Activated CD4-positive, alpha-beta T cell treated with anti-CD3 and anti-CD28 coated beads for 4 hours (primary cell): ENCODE measurements at places on chromosomes 3 and 15.

- no peak for DNase-seq
Observed at GRCh38 chr3:187728248-187728647, 17.0 kb downstream of the BCL6 start.

GRCh38 chr15:38076786-38077185 is 142.3 kb downstream of the TMCO5A start:
- DNase-seq = no peak

DNA sequence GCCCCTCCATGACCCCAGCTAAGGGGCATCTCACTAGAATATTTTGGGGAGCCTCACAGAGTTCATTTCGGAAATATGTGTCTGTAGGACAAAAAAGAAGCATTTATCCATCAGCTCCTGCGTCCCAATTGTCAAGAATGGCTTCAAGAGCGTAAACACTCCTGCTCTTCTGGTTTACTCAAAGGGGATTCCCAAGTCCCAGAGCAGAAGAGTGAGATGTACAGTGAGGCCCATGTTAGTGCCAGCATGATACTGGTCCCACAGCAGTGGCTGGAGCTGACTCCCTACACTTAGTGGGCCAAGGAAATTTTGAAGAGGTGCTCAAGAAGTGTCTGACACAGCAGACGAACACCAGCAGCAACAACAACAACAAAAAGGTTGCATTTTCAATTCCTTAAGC is 34.9 kb upstream of the ARL8B start:
- DNase-seq = no peak

DNA sequence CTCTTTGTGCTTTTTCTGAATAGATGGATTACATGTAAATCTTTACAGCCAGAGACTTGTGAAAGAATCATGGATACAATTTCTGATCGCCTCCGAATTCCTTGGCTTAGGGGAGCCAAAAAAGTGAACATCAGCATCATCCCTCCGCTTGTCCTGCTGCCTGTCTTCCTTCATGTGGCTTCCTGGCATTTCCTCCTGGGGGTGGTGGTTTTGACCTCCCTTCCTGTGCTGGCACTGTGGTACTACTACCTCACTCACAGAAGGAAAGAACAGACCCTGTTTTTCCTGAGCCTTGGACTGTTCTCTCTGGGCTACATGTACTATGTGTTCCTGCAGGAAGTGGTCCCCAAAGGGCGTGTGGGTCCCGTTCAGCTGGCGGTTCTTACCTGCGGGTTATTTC is 5.9 kb downstream of the ZDHHC23 start:
- no peak for DNase-seq

- DNase-seq = no peak
Observed at GRCh38 chr3:160226026-160226907, 1.0 kb downstream of the C3orf80 start.

DNA sequence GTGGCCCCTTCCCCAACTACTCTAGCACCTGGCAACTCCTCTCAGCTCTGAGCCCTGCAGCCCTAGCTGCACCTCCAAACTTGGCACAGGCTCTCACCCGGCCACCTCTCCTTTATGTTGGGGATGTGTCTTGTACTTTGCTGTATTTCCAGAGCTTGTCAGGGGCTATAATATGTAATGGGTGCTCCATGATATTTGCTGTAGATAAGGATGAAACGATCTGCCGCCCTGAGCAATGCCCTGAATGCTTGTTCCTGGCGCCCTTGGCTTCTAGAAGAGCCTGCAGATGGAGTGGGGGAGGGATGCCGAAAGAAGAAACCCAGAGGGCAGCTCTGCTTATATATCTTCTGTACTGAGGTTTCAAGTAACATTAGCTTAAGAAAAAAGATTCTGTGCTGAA is 35.9 kb upstream of the ZBTB38 start:
- no peak for DNase-seq

DNA sequence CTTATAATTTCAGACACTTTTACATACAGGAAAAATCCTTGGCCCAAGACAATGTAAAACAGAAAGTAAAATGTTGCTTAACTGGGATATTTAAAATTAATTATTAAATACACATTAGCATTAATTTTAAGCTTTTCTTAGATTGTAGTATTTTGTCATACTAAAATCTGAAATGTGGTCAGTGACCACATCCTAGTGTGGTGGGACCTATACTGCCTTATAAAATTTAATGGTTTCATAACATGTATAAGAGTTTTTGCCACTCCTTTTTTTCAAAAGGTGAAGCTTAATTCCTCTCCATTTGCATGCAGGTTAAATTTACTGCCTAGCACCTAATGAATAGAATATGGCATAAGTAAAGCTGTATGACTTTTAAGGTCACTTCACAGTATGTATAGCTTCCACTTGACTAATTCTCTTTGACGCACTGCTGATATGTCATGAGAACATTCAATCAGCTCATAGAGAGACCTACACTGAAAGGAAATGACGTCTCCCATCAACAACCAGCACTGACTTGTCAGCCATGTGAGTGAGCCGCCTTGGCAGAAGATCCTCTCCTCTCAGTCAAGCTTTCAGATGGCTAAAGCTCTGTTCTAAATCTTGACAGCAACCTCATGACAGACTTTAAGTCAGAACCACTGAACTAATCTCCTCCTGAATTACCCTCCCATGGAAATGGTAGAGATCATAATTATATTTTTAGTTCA is 847.8 kb downstream of the SI start:
- DNase-seq = no peak

GRCh38 chr15:28944286-28944685 is 58.5 kb downstream of the APBA2 start:
- no peak for DNase-seq

GRCh38 chr3:106715286-106715685 is 662.0 kb upstream of the CCDC54 start:
- DNase-seq = no peak

GRCh38 chr3:8822141-8822540 is 52.7 kb upstream of the OXTR start:
- no peak for DNase-seq

DNA sequence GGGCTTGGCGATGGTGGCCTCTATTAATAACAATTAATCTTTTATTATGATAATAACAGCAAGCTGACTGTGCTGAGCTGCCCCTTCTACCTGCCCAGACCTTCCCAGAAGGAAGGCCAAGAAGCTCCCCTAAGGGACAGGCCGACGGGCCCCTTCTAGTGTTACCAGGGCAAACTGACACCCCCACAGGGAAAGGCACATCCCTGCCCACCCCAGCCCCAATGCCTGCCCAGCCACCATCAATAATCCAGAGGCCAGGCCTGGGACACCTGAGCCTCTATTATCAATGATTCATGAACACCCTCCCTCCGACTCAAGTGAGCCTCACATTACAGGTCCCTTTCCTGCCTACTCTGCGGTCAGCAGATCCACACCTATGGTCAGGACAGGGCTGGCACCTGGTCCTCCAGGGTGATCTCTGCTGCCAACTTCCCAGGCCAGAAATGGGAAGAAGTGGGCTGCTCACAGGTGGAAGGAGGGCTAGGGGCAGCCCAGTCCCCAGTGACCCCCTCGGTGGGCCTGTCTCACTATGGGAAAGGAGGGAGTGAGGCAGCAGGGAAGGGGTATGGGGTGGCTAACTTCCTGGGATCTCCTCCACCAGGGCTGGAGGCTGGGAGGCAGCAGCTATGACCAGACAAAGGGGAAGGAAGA is 1.8 kb downstream of the TWF2 start:
- DNase-seq = no peak

GRCh38 chr15:72732086-72732485 is 46.1 kb downstream of the BBS4 start:
- no peak for DNase-seq

DNA sequence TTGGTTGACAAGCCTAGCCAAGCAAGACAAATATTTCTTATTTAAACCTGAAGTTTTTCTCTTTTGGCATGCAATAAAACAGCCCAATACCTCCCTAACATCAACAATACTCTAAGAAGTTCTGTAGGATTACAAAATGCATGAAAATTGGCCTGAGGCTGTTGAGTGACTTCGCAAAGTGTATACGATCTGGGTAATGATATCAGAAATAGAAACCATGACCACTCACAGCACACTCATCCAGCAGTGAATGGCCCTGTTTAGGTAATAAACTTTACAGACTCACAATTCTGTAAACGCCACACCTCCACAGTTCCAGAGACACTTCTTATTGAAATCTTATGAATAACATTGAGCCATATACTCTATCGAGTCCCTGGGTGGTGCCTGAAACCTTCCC is 83.0 kb upstream of the NAALADL2 start:
- no peak for DNase-seq

GRCh38 chr3:176439729-176440128 is 757.6 kb downstream of the TBL1XR1 start:
- DNase-seq = no peak

DNA sequence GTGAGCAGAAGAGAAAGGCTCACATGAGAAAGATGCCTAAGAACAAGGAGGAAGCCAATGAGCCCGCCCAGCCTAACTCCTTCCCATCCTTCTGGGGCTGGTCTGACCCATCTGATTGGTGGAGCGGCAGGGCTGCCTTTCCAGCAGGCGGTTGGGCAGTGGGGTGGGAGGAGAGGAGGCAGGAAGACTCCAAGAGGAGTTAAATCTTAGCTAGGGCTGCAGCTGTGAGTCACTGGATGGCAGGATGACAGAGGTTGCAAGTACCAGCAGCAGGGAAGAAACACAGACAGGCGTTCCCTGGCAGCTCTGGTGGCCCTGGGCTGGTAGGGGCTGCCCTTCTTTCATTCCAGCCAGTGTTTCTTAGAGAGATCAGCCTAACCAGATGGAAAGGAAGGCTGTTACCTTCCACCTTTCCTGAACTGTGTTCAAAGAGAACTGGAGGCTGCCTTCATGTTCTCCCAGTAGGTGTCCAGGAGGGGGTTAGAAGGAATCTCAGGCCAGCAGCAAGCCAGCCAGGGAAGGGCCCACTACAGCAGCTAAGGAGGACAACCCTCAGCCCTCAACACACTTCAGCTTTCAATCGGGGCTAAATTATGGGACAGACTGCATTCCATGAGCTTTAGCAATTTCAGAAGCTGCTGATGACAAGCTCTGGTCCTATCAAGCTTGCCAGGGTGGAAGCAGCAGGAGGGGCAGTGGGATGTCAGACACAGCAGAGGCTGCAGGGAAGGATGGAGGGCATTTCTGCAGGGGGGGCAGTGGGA is 50.3 kb downstream of the CHSY1 start:
- DNase-seq = no peak

GRCh38 chr15:71096676-71097075 is 18.6 kb upstream of the THSD4 start:
- no peak for DNase-seq

GRCh38 chr15:49265911-49266310 is 95.9 kb downstream of the GALK2 start:
- no peak for DNase-seq

GRCh38 chr3:171561596-171562323 is 101.6 kb upstream of the TNIK start:
- no peak for DNase-seq

- no peak for DNase-seq
Observed at GRCh38 chr3:72550582-72551262, 297.5 kb downstream of the SHQ1 start.

DNA sequence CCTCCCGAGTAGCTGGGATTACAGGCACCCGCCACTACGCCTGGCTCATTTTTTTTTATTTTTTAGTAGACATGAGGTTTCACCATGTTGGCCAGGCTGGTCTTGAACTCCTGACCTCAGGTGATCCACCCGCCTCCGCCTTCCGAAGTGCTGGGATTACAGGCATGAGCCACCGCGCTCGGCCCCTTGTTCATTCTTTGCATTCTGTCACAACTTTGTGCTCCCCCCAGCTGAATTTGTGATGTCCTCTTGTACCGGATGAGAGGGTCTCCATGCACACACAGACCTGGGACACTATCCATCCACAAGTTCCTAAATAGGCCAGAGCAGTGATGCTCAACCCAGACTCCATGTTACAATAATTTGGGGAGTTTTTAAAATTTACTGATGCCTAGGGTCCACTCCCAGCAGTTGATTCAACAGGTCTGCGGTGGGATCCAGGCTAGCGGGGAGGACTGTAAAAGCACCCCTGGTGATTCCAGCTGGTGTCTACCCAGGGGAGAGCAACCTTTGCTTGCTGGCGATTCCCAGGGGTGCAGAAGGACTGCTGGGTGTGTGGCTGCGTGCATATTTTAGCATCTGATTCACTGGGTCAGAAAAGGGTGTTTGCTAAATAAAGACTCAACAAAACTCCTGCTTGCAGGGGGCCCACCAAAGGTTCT is 1.0 kb downstream of the RASSF1 start:
- no peak for DNase-seq

GRCh38 chr3:64185436-64185835 is 39.8 kb downstream of the PRICKLE2 start:
- DNase-seq = no peak

- DNase-seq = no peak
Observed at GRCh38 chr15:45118996-45119395, 4.9 kb downstream of the DUOXA2 start.

- DNase-seq = no peak
Observed at GRCh38 chr3:104133630-104134029, 1233.1 kb upstream of the ALCAM start.

- no peak for DNase-seq
Observed at GRCh38 chr15:85805420-85805819, 10.7 kb upstream of the KLHL25 start.

- no peak for DNase-seq
Observed at GRCh38 chr3:196082619-196082971, 705 bp upstream of the TFRC start.

DNA sequence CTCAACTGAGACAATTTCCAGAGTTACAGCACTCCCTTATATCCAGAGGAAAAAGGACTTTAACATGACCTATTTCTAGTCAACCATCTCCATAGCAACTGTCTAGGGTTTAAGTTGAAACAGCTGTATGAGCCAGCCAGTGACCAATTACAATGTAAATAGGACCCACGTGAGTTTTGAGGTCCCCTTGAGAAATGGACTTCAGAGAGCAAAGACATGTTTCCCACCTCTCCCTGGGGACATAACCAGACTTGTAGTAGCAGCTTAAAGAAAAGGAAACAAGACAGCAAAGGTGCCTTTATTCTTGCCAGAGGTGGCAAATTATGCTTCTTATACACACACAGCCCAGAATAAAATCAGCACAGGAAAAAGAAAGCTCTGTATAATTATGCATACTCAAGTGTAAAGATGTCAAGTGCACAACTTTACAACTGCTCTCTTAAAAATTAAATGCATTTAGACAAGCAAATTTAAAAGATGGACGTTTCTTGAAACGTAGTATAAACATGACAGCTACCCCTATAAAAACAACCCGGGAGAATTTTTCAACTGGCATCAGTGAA is 40.2 kb downstream of the SUMF1 start:
- no peak for DNase-seq

DNA sequence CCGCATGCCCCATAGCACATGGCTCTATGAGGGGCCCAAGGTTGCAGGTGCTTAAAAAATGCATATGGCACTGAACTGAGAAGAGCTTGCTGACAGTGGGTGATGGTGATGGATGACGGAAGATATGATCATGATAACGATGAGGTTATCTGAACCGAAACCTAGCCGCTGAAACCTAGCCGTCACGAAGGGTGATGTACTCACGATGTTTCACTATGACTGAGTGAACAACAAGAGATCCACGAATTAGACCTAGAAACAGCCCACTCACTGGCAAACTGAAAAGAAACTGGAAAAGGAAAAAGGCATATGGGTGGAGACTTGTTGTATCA is 57.6 kb upstream of the BCL6 start:
- peak; percentile 53 for DNase-seq
